Pancreas (tissue), 10 donors: ENCODE measurements at places on chromosomes 3 and 15. TPM values are rescaled to one million over a fixed set of nuclear protein-coding genes. Genes with fewer than 3 reads are reported as not detected.
A peak's percentile ranks its signal among the peaks of the same experiment; 100 is the strongest.

- no peak for DNase-seq
Measured at GRCh38 chr3:69712933-69713332, 26.3 kb upstream of the MITF start.

GRCh38 chr3:192220915-192221314 lies 506.4 kb downstream of the FGF12 start:
- no peak for DNase-seq

GRCh38 chr3:105040026-105040622 lies 326.6 kb upstream of the ALCAM start:
- DNase-seq: no peak

GRCh38 chr15:50813865-50814264 lies 48.4 kb upstream of the SPPL2A start:
- no peak for DNase-seq

GRCh38 chr3:20055020-20055775 lies 15.0 kb downstream of the KAT2B start:
- no peak for DNase-seq

GRCh38 chr15:60620708-60621107 lies 141.8 kb upstream of the ICE2 start:
- DNase-seq: peak; percentile 22

GRCh38 chr3:170270282-170270881 lies 48.2 kb downstream of the PRKCI start:
- DNase-seq: no peak

DNA sequence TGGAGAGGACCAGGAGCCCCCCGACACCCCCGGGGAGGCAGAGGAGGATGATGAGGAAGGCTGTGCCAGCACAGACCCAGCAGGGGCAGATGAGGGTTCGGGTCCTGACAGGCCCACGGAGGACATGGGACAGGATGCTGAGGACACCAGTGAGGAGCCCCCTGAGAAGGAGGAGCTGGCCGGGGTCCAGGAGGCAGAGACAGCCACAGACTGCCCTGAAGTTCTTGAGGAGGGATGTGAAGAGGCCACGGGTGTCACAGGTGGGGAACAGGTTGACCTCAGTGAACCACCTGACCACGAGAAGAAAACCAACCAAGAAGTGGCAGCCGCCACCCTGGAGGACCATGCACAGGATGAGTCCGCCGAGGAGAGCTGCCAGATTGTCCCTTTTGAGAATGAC lies 909 bp downstream of the FGD5 start:
- DNase-seq: no peak

DNA sequence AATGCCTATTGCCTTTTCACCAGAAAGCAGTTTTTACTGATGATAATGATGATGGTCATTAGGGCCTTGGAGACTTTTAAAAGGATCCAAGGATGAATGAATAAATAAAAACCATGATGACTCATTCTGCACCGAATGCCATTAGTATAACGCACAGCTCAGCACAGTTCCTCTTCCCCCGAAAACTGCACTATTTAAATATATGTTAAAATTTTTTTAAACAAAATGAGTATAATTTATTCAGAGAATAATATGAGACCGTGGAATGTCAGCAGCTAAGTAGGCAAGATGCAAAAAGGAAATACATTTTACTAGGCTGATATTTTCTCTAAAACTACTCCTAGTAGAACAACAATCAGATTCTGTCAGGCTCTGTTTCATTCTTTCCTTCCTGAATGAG lies 83.4 kb upstream of the NANOGP8 start:
- no peak for DNase-seq

DNA sequence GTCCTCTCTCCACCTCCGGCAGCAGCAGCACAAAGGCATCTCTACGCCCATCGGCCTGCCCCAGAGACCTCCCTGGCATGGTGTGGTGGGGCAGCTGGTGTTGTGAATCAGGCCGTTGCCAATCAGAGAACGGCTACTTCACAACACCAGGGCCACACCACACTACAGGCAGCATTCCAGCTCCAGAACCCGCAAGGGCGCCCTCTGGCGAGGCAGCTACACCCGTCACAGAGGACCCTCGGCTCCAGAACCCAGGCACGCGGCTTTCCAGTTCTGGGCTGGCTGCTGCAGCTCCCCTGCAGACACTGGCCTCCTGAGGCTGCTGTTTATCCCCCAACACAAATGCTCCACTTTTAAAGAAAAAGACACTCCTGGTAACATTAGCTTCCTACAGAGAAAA lies 127.5 kb upstream of the TOPAZ1 start:
- DNase-seq: peak; percentile 70

- DNase-seq: no peak
Measured at GRCh38 chr3:185820973-185821758, 3.7 kb downstream of the IGF2BP2 start.

GRCh38 chr15:38941399-38941953 lies 376.9 kb upstream of the RASGRP1 start:
- DNase-seq: no peak

DNA sequence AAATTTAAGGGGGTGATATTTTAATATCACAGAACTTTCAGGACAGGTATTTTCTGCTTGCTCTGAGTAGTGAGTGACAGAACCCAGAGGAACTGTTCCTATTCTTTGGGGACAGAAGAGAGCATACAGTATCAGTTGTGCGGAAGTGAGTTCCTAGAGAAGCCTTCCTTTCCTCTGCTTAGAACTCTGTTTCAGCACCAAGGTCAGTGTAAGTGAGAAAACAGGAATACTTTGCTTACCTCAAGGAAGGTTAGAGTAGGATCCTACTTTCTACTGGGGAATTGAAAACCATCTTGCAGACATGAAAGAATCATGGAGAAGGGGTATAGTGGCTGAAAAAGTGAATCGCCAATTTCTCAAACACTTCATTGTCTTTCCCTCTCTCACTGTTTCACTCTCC lies 542.4 kb downstream of the SQOR start:
- DNase-seq: no peak

- no peak for DNase-seq
Measured at GRCh38 chr3:15011174-15011573, 53.9 kb downstream of the MRPS25 start.

ACKR4 gene
- 1.4 TPM for total RNA-seq

DPPA2 gene
- total RNA-seq: not detected

BTLA gene
- total RNA-seq: 0.06 TPM

DAPK2 gene
- total RNA-seq: 6.2 TPM

CD200R1 gene
- 0.19 TPM for total RNA-seq
